ENCODE measurements at places on chromosomes 3 and 15. TPM values are rescaled to one million over a fixed set of nuclear protein-coding genes. Genes with fewer than 3 reads are reported as not detected.

GRCh38 chr15:46778876-46779275 lies 938.4 kb upstream of the SEMA6D start:
- H3K27ac ChIP-seq, result no peak overlapping the region
- no peaks in the 10 kb centered on the region for H3K4me1 ChIP-seq
- no peak for DNase-seq
- H3K36me3 ChIP-seq, result no peaks in the 10 kb centered on the region

GRCh38 chr3:17632401-17633100 lies 109.9 kb downstream of the TBC1D5 start:
- H3K4me3 ChIP-seq, result no peak overlapping the region
- H3K4me1 ChIP-seq, result no peaks in the 10 kb centered on the region
- H3K27ac ChIP-seq, result no peak overlapping the region
- no peaks in the 10 kb centered on the region for H3K27me3 ChIP-seq
- H3K36me3 ChIP-seq, result no peaks in the 10 kb centered on the region
- no peak for DNase-seq

The SAMD7 gene
- not detected for polyA plus RNA-seq

- H3K4me1 ChIP-seq, result no peaks in the 10 kb centered on the region
- H3K36me3 ChIP-seq, result no peaks in the 10 kb centered on the region
- no peak overlapping the region for H3K4me3 ChIP-seq
- no peaks in the 10 kb centered on the region for H3K27me3 ChIP-seq
- no peak for DNase-seq
These were observed 7.4 kb upstream of the TMPRSS7 start for GRCh38 chr3:112027142-112027541.

- no peak overlapping the region for H3K4me3 ChIP-seq
- H3K4me1 ChIP-seq, result no peaks in the 10 kb centered on the region
- peaks cover 3% of the 10 kb centered on the region for H3K36me3 ChIP-seq
- H3K27me3 ChIP-seq, result no peaks in the 10 kb centered on the region
These were observed 12.7 kb downstream of the TMEM108 start for GRCh38 chr3:133050891-133051290.

DNA sequence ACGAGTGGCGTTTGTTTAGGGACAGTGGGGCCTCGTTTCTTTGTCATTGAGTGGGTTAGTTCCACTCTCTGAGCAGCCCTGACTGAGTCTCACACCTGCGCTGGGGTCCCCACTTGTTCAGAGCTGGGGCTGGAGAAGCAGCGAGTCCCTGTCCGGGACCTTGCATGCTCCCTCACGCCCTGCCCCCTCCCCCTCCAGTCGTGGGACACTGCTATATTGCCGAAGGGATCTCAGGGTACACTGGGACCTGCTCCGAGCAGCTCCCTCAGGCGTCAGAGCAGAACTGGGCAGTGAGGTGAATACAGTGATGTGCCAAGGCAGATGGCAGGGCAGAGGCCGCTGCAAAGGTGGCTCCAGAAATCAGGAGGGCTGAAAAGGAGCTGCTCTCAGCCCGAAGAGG lies 59.9 kb upstream of the KLF13 start:
- no peaks in the 10 kb centered on the region for H3K36me3 ChIP-seq
- peak; percentile 43 for DNase-seq
- H3K4me1 ChIP-seq, result no peaks in the 10 kb centered on the region
- H3K4me3 ChIP-seq, result no peak overlapping the region
- no peak overlapping the region for H3K27ac ChIP-seq

GRCh38 chr15:63264688-63265293 lies 12.6 kb upstream of the APH1B start:
- no peak overlapping the region for H3K27ac ChIP-seq
- no peak overlapping the region for H3K4me3 ChIP-seq
- DNase-seq, result no peak
- H3K4me1 ChIP-seq, result no peaks in the 10 kb centered on the region
- no peaks in the 10 kb centered on the region for H3K27me3 ChIP-seq

DNA sequence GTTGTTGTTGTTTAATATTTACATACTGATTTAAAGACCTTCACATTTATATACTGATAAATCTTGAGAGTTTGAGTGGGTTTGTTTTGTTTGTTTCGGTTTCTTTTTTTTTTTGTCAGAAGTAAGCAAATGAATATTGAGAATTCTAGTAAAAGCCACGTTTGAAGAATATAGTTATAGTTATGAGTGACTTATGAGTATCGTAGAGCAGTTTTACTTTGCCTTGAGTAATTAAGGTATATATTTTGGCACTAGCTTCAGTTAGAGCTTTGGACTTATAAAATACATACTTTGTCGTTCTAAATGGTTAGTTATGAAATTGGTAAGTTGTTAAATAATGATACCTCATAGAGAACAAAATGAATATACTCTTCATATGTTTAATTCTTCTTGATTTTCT lies 27.8 kb downstream of the ATP1B3 start:
- peaks cover 2% of the 10 kb centered on the region for H3K27me3 ChIP-seq
- H3K36me3 ChIP-seq, result peaks cover 59% of the 10 kb centered on the region
- no peak overlapping the region for H3K27ac ChIP-seq

The CDHR4 gene
- polyA plus RNA-seq, result 0.96 TPM

DNA sequence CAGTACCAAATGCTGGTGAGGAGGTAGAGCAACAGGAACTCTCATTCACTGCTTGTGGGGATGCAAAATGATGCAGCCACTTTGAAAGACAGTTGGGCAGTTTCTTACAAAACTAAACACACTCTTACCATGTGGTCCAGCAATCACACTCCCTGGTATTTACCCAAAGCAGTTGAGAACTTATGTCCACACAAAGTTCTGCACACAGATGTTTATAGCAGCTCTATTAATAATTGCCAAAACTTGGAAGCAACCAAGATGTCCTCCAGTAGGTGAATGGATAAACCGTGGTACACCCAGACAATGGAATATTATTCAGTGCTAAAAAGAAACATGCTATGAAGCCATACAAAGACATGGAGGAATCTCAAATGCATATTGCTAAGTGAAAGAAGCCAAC lies 139.1 kb upstream of the SLC6A11 start:
- no peaks in the 10 kb centered on the region for H3K27me3 ChIP-seq
- H3K4me1 ChIP-seq, result no peaks in the 10 kb centered on the region
- no peak overlapping the region for H3K27ac ChIP-seq
- H3K4me3 ChIP-seq, result no peak overlapping the region
- DNase-seq, result no peak

The ANKRD63 gene
- polyA plus RNA-seq, result 0.18 TPM

- no peak overlapping the region for H3K27ac ChIP-seq
- DNase-seq, result no peak
- no peaks in the 10 kb centered on the region for H3K4me1 ChIP-seq
- H3K4me3 ChIP-seq, result no peak overlapping the region
- no peaks in the 10 kb centered on the region for H3K36me3 ChIP-seq
These were observed 50.6 kb downstream of the DGKG start for GRCh38 chr3:186311441-186311840.

DNA sequence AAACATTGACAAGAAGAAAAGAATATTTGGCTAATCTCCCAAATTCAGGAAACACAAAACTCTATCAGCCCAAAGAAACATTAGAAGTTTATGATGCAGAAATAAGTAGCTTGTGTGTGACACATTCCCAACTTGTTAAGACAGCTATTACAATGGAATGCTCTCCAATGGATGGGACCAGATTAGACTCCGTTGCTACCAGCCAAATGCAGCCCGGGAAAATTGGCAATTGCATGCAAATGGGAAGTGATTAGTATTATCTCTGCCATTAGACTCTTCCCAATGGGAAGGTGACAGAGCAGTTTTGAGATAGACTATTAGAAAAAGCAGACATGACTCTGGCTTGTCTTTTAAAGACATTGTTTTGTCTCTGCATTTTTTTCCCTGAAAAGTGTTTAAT lies 37.4 kb upstream of the KCNMB2 start:
- no peak overlapping the region for H3K4me3 ChIP-seq
- no peaks in the 10 kb centered on the region for H3K27me3 ChIP-seq
- no peak overlapping the region for H3K27ac ChIP-seq
- no peaks in the 10 kb centered on the region for H3K4me1 ChIP-seq

GRCh38 chr15:50685191-50685975 lies 1.2 kb downstream of the TRPM7 start:
- DNase-seq, result no peak
- H3K36me3 ChIP-seq, result no peaks in the 10 kb centered on the region
- H3K27ac ChIP-seq, result no peak overlapping the region

The CD80 gene
- polyA plus RNA-seq, result 0.03 TPM

The FBXO45 gene
- 5.2 TPM for polyA plus RNA-seq

DNA sequence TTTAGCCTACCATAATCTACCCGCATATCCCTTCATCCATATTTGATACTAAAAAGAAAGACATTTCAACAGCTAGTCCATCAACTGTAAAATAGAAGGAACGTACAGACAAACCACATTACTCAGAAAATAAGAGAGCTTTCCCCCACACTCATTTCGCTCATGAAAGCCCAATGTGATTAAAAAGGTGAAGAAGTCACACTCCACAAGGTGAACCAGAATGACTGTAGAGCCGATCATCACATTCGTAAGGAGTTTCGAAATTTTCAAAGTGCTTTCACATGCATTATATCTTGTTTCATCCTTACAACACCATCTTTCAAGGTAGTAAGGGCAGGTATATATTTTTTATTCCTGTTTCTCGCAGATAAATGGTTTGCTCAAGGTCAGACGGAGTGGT lies 225.3 kb downstream of the FOXP1 start:
- no peak overlapping the region for H3K4me3 ChIP-seq
- no peak for DNase-seq
- H3K27me3 ChIP-seq, result no peaks in the 10 kb centered on the region
- H3K27ac ChIP-seq, result no peak overlapping the region

The PGBD4 gene
- 0.68 TPM for polyA plus RNA-seq

The TGM5 gene
- not detected for polyA plus RNA-seq

DNA sequence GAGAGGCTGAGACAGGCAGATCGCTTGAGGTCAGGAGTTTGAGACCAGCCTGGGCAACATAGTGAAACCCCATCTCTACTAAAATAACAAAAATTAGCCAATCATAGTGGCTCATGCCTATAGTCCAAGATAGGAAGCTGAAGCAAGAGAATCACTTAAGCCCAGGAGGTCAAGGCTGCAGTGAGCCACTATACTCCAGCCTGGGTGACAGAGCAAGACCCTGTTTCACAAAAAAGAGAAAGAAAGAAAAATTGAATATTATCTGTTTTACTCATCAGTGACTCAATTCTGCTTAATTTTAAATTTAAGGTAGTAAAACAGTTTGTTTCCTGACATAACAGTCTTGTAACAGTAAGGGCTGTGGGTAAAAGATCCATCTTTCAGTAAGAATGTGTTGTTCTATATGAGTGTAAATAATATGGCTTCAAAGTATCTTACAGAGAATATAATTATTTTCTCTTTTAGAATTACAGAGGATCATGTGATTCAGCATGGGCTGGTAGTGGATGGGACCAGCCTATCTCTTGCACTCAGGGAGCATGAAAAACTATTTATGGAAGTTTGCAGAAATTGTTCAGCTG lies 85.8 kb downstream of the ATP11B start:
- no peak for DNase-seq
- no peak overlapping the region for H3K27ac ChIP-seq
- no peak overlapping the region for H3K4me3 ChIP-seq

- H3K36me3 ChIP-seq, result no peaks in the 10 kb centered on the region
- no peak for DNase-seq
These were observed 69.7 kb upstream of the ARL6 start for GRCh38 chr3:97694876-97695275.

- peaks cover under 1% of the 10 kb centered on the region for H3K4me1 ChIP-seq
- 0 out of 2 replicates have a peak overlapping the region, but pooled peaks have one; percentile 15 for H3K27ac ChIP-seq
- H3K27me3 ChIP-seq, result no peaks in the 10 kb centered on the region
- H3K4me3 ChIP-seq, result no peak overlapping the region
These were observed 128.4 kb upstream of the SMAD3 start for GRCh38 chr15:66936861-66937582.

The YEATS2 gene
- 36.5 TPM for polyA plus RNA-seq

The CCDC174 gene
- 3.5 TPM for polyA plus RNA-seq

- peaks cover 4% of the 10 kb centered on the region for H3K27me3 ChIP-seq
- H3K4me3 ChIP-seq, result no peak overlapping the region
- H3K36me3 ChIP-seq, result no peaks in the 10 kb centered on the region
- no peak for DNase-seq
- peaks cover 5% of the 10 kb centered on the region for H3K4me1 ChIP-seq
- no peak overlapping the region for H3K27ac ChIP-seq
These were observed 6.1 kb upstream of the GJD2 start for GRCh38 chr15:34760909-34761308.

DNA sequence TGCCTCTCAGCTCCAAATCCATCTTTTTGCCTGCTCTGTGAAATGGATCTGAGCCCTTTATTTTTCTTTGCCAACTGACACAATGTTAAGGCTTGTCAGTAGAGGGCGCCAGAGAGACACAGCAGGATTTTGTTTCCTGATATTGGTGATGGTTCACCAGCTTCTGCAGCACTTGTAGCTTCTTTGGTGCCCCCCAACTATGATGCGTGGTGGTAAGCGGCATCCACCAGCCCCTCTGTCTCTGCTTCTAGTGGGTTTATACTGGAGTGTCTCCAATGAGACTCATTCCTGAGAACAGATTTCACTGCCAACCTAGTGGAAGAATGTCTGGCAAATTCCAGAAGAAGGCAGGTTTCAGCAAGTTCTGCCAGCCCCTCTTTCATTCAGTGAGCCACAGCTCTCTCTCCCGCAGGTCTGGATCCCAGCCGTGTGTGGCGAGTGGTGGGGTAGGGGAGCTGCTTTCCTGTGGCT lies 471.9 kb upstream of the FRG2C start:
- DNase-seq, result no peak
- no peaks in the 10 kb centered on the region for H3K27me3 ChIP-seq
- H3K4me1 ChIP-seq, result 0 out of 2 replicates have a peak, but pooled peaks cover 5% of the 10 kb centered on the region
- H3K4me3 ChIP-seq, result no peak overlapping the region

- no peak overlapping the region for H3K27ac ChIP-seq
- no peak overlapping the region for H3K4me3 ChIP-seq
- no peaks in the 10 kb centered on the region for H3K4me1 ChIP-seq
- no peaks in the 10 kb centered on the region for H3K36me3 ChIP-seq
- no peaks in the 10 kb centered on the region for H3K27me3 ChIP-seq
These were observed 66.7 kb upstream of the GOLGA8B start for GRCh38 chr15:34650177-34650576.

The RMDN3 gene
- polyA plus RNA-seq, result 10.8 TPM

- H3K36me3 ChIP-seq, result no peaks in the 10 kb centered on the region
- H3K4me3 ChIP-seq, result no peak overlapping the region
- no peak for DNase-seq
These were observed 653.6 kb downstream of the NSUN3 start for GRCh38 chr3:94716326-94717018.

GRCh38 chr3:116863822-116864589 lies 154.4 kb downstream of the TUSC7 start:
- no peaks in the 10 kb centered on the region for H3K36me3 ChIP-seq
- H3K27ac ChIP-seq, result no peak overlapping the region
- no peaks in the 10 kb centered on the region for H3K27me3 ChIP-seq
- peak; percentile 60 for DNase-seq
- H3K4me3 ChIP-seq, result peak overlapping the region; percentile 56
- peaks cover 10% of the 10 kb centered on the region for H3K4me1 ChIP-seq

DNA sequence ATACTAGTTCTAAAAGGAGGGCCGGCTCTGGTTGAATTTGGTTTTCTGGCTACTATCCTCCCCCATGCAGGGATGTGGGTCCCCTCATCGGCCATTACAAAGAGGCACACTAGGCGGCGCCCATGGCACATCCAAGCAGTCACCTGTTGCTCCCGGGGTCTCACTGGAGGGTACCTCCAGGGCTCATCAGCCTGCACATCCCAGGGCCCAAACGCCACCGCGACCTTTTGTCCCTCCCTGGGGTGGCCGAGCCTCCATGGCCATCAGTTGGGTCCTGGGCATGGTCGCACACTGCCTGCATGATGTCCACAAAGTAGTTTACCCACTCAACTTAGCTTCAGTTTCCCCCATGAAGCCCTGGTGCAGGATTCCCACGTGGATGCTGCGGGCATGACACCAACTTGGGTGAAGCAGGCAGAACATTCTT lies 28.3 kb downstream of the IDH3A start:
- H3K4me1 ChIP-seq, result no peaks in the 10 kb centered on the region
- no peaks in the 10 kb centered on the region for H3K27me3 ChIP-seq
- peak; percentile 36 for DNase-seq
- no peaks in the 10 kb centered on the region for H3K36me3 ChIP-seq
- no peak overlapping the region for H3K4me3 ChIP-seq
- no peak overlapping the region for H3K27ac ChIP-seq

Data from H1 (cell line).